Liver (tissue), 10 donors: ENCODE measurements at places on chromosomes 16 and 17.

- no peak for DNase-seq
These were observed 744 bp upstream of the METRNL start for GRCh38 chr17:83078378-83079351.

- DNase-seq: no peak
These were observed 37.7 kb downstream of the WWOX start for GRCh38 chr16:78137179-78137578.

DNA sequence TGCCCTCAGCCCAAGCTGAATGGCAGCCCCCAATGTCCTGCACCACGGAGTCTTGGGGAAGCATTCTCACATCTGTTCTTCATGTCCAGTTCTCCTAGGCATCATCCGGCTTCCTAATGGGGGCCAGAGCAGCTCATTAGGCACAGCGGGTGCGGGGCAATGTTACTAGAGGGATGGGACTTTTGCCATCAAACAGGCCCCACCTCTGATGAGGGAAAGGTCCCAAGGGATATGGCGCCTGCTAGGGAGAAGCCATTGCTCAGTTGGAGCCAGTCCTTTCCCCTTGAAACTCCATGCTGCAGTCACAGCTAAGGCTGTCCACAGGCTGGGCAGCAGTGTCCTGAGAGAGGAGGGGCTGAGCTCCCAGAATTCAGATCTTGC lies 1.7 kb upstream of the DPH1 start:
- no peak for DNase-seq

- no peak for DNase-seq
These were observed 6.9 kb downstream of the HNF1B start for GRCh38 chr17:37737971-37738370.

DNA sequence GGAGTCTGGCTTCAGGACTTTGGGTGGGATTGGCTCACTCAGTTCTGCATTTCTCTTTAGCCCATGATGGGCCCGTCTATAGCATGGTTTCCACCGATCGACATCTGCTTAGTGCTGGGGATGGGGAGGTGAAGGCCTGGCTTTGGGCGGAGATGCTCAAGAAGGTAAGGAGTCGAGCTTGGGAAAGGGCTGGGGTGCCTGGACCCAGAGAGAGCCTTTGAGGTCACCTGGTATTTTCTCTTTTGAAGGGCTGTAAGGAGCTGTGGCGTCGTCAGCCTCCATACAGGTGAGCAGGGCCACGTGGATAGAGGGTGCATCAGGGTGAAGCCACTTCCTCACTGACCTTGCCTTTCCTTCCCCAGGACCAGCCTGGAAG lies 2.2 kb downstream of the THOC6 start:
- DNase-seq: no peak

DNA sequence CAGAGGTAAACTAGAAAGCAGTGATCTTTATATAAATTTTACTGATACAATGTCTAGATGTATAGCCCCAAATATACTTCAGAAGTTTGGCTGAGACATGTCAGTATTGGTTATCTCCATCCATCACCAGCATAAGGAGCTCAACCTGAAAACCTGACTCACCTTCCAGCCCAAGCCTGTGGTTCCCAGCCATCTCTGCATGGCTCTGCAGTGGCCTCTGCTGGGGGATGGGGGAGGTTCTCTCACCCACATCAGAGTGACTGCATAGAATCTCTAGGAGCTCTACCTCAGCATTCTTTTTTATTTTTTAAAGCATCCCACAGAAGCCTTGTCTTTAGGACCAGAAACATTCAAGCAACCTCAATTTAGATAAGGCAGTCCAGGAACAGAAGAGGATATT lies 27.3 kb downstream of the USP7 start:
- no peak for DNase-seq

GRCh38 chr16:49587511-49587910 lies 213.9 kb downstream of the C16orf78 start:
- no peak for DNase-seq

DNA sequence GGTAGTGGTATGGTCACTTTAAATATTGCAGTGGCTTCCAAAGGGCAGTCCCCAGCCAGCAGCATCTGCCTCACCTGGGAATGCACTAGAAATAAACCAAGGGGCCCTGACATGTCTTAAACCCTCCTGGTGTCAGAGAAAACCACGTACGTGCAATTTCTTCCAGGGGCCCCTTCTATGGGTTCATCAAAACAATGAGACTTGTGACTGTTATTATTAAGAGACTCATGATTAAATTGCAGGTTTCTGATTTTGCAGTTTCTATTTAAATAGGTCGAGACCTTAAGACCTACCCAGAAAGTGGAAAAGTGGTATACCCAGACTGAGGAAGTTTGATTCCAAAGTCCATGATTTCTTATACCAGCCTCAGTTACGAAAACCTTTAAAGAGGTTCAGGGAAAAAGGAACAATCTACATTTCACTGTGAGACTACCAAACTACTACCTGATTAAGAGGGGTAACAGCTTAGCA lies 746 bp upstream of the POLG2 start:
- DNase-seq: no peak

DNA sequence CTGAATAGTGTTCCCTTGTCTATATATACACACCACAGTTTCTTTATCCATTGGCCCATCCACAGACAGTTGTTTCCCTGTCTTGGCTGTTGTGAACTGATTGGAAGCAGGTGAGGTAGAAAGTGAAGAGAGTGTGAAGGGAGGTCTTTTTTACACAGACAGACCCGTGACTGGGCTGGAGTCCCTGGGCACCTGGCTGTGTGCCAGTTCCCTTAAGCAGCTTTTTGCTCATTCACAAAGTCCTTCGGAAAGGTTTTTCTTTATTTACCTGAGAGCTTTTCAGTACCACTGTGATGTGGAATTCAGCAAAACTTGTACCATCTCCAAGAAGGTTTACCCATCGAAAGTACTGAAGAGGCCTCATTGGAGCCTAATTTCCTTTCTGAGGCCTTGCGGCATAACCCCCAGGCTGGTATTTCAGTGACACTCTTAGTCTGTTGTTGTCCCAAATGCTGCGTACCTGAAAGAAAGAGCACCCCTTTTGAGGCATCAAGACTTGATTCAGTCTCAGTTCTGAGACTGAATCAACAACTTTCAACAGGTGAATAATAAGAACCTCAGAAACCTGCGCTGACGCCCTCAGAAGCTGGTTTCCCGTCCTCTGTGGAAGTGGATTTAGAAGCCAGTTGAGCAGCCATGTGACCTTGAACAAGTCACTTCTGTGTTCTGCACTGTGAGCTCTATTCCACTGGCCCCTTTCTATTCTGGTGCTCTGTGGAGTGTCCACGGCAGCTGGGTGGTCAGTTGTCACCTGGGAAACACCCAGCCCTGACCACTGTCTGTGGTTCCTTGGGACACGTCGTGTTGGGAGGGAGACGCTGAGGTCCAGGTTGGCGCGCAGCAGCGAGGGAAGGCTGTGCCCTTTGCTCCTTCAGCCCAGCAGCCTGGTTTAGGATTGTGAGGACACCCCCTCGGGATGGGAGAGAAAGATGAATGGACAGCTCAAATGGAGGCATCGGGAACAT lies 53.9 kb upstream of the CRISPLD2 start:
- DNase-seq: no peak

GRCh38 chr16:26204138-26204537 lies 512.4 kb downstream of the HS3ST4 start:
- no peak for DNase-seq

DNA sequence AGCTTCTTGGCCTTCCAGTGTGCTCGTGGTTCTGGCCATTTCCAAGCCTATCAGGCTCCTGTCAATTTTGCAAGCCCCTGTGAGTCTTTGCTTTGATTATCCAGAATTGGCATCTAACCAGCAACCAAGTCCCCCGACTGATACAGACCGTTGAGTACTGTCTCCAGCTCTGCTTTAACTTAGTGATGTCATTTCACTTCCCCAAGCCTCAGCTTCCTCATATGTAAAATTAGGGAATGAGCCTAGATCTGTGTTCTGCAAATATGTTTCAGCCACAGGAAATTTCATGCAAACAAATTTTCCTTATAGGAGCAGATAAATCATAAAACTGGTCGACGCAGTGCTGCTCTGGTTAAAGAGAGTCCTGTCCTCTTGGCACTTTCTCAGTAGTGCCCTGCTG lies 60.1 kb upstream of the WSB1 start:
- no peak for DNase-seq

DNA sequence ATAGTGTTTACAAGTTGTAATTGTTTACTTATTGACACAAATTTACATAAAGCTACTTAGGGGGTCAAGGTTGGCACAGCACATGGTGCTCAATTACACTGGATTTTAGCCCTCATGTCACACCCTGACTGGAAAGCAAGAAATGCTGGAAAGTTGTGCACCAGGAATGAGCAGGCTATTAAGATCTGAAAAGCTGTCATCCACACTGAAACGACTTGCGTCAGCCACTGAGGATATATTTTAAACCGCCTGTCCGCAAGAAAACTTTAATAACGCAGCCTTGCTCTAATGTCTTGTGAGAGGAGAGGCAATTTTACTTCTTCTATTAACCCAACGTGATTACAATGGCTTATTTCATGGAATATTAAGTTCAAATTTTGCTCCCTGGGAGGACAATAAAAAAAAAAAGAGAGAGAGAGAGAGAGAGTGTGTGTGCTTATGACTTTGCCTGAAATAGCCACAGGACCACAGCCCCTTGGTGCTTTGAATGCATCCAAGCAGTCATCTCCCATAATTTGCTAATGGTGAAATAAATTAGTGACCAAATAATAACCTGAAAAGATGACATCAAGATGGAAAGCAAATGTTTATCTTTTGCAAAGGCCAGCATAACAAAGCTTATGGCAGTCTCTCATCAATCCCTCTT lies 425.4 kb upstream of the PSMD7 start:
- DNase-seq: no peak

DNA sequence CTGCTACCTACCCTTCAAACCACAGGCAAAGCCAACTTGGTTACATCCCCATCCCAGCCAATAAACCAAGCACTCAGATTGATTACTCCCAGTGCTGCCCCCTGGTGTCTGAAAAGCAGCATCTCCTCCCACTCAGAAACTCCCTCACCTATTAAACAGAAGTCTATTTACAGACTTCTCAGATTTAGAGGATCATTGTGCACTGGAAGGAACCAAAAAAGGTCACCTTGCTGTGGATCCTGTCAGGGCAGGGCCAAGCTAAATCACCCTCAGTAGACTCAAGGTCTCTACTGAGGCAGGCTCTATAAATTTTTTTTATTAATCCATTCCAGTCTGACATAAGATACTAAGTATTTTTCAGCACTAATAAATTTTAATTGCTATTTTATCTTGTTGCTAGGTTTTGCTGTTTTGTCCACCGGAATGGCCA lies 17.6 kb downstream of the HIGD1B start:
- peak; percentile 70 for DNase-seq

DNA sequence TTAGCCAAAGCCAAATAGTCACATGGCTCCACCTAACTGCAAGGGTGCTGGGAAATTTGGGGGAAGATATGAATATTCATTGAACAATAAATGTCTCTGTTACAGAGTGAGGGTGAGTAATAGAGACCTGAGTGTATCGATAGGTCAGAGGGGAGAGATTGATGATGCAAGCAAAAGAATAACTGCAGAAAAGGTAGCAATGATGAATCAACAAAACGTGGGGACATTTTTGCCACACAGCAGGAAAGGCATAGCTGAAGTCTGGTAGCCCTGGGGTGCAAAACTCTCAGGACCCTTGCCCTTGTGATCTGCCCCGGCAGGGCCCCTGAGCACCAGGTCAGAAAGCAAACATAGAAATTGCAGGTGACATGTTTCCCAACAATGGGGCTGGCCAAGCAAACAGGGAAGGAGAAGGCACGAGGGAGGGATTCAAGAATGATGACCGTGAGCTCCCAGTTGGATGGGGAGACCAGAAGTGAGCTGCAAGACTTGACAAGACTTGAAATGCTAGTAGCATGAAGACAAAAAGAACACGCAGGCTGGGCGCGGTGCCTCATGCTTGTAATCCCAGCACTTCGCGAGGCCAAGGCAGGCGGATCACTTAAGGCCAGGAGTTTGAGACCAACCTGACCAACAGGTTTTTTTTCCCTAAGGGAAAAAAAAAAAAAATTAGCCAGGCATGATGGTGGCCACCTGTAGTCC lies 12.7 kb upstream of the HERPUD1 start:
- no peak for DNase-seq

GRCh38 chr17:53942898-53943297 lies 120.2 kb downstream of the KIF2B start:
- no peak for DNase-seq

- no peak for DNase-seq
These were observed 265.5 kb downstream of the KCNJ2 start for GRCh38 chr17:70434536-70435490.

- DNase-seq: peak; percentile 70
These were observed 217.4 kb upstream of the TNRC6C start for GRCh38 chr17:77741109-77741508.

DNA sequence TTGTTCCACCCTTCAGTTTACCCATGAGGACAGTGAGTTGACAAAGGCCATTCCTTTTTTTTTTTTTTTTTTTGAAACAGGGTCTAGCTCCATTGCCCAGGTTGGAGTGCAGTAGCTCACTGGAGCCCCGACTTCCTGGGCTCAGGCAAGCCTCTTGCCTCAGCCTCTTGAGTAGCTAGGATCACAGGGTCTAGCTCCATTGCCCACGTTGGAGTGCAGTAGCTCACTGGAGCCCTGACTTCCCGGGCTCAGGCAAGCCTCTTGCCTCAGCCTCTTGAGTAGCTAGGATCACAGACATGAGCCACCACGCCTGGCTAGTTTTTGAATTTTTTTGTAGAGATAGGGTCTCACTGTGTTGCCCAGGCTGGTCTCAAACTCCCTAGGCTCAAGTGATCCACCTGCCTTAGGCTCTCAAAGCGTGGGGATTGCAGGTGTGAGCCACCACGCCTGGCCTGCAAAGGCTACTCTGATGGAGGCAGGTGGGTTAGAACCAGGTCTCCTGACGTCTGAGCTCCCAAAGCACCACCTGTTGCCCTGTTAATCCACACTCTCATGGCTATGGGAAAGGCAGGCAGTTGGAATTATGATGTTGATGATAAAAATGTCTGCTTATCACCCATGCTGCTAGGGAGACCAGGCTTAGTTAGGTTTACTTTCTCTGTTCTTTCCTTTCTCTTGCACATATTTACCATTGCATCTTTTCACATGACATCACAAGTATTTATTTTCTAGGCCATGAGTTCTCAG lies 65.2 kb downstream of the KSR1 start:
- no peak for DNase-seq

- no peak for DNase-seq
These were observed 241.7 kb downstream of the SEC14L1 start for GRCh38 chr17:77382356-77382911.

DNA sequence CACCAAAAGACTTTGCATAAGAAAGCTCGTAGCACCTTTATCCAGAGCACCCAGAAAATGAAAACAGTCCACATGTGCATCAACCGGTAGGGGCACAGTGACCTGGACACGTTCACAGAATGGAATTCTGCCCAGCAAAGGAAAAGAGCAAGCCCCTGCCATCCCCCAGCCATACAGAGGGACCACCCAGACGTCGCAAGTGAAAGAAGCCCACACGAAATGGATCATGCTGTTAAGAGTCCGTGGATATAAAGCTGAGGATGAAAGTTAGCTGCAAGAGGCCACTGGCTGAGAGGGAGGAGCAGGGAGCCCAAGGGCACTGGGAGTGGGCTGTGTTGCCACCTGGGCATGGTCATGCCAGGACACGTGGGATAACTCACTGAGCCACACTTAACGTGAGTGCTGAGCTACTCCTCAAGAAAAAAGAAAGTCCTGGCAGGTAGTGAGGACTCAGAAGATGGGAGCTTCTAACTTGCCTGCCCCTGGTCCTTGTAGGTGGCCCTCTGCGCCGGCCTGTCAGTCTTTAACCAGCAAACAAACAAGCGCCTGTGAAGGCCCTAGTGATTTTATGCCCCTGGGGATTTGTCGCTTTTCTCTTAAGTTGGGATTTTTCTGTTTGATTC lies 190.7 kb downstream of the C16orf95 start:
- DNase-seq: no peak
